Nasal cavity respiratory epithelium epithelial cell of viscerocranial mucosa (primary cell): ENCODE measurements at places on chromosomes 4 and X. TPM values are rescaled to one million over a fixed set of nuclear protein-coding genes. Genes with fewer than 3 reads are reported as not detected.

TMPRSS11E gene
- 10.9 and 14.5 TPM in 2 replicates for total RNA-seq

STPG2 gene
- total RNA-seq: 0.34 and 0.36 TPM in 2 replicates

FAM47C gene
- total RNA-seq: not detected in 2 replicates

FRMD7 gene
- not detected in 2 replicates for total RNA-seq

GABRG1 gene
- total RNA-seq: not detected in 2 replicates

HERC5 gene
- total RNA-seq: 1.1 and 2.4 TPM in 2 replicates

ARHGAP36 gene
- total RNA-seq: not detected in 2 replicates

MAGEA8 gene
- not detected in 2 replicates for total RNA-seq

COX7B2 gene
- not detected in 2 replicates for total RNA-seq

SLC9B2 gene
- 10.8 and 13.0 TPM in 2 replicates for total RNA-seq

SEC31A gene
- total RNA-seq: 157 and 211 TPM in 2 replicates

RAB9B gene
- total RNA-seq: 0.07 TPM in 1 of 2 replicates, not detected in the other

VCX gene
- not detected in 2 replicates for total RNA-seq

PARM1 gene
- total RNA-seq: under 0.01 and 0.71 TPM in 2 replicates

SH3TC1 gene
- total RNA-seq: 23.6 and 65.5 TPM in 2 replicates

HPSE gene
- 0.43 and 14.0 TPM in 2 replicates for total RNA-seq

PLXNB3 gene
- 2.7 and 28.8 TPM in 2 replicates for total RNA-seq

GIMD1 gene
- not detected in 2 replicates for total RNA-seq

MAGEB10 gene
- total RNA-seq: not detected in 2 replicates

STS gene
- 0.34 and 7.6 TPM in 2 replicates for total RNA-seq

ZNF732 gene
- 0.68 and 1.8 TPM in 2 replicates for total RNA-seq

RAB28 gene
- total RNA-seq: 14.3 and 21.5 TPM in 2 replicates

MAGEA1 gene
- not detected in 2 replicates for total RNA-seq

RAB40A gene
- under 0.01 and 0.21 TPM in 2 replicates for total RNA-seq

PIGA gene
- total RNA-seq: 40.2 and 72.5 TPM in 2 replicates

TMPRSS11A gene
- under 0.01 and 0.50 TPM in 2 replicates for total RNA-seq

TRAM1L1 gene
- total RNA-seq: 0.34 and 1.3 TPM in 2 replicates

IGBP1 gene
- total RNA-seq: 66.6 and 92.5 TPM in 2 replicates

SPANXD gene
- not detected in 2 replicates for total RNA-seq

GABRA4 gene
- total RNA-seq: not detected in 2 replicates

CT83 gene
- not detected in 2 replicates for total RNA-seq

FMR1 gene
- 35.2 and 44.5 TPM in 2 replicates for total RNA-seq

MAGEA9B gene
- not detected in 2 replicates for total RNA-seq

PPP2R2C gene
- total RNA-seq: 2.7 and 17.4 TPM in 2 replicates

CENPVL3 gene
- total RNA-seq: not detected in 2 replicates

BTK gene
- total RNA-seq: not detected in 2 replicates

GPR143 gene
- total RNA-seq: 0.64 and 0.68 TPM in 2 replicates

RBMXL3 gene
- not detected in 2 replicates for total RNA-seq

ETNPPL gene
- total RNA-seq: not detected in 2 replicates

TMEM185A gene
- total RNA-seq: 17.4 and 23.0 TPM in 2 replicates

ADRA2C gene
- total RNA-seq: 0.34 and 0.93 TPM in 2 replicates

BGN gene
- 0.21 TPM in 1 of 2 replicates, not detected in the other for total RNA-seq

DCAF4L1 gene
- 0.34 and 0.36 TPM in 2 replicates for total RNA-seq

IQSEC2 gene
- 2.7 and 10.8 TPM in 2 replicates for total RNA-seq

FAM9C gene
- not detected in 2 replicates for total RNA-seq
